ENCODE measurements at places on chromosomes 13 and 19. TPM values are rescaled to one million over a fixed set of nuclear protein-coding genes. Genes with fewer than 3 reads are reported as not detected.

The RASIP1 gene
- 6.3 TPM for total RNA-seq

The SNRNP70 gene
- 183 TPM for total RNA-seq

The UBL5 gene
- total RNA-seq, result 125 TPM

The FFAR1 gene
- total RNA-seq, result not detected

Data from mammary epithelial cell (primary cell).